ENCODE measurements at places on chromosomes 5 and 9. TPM values are rescaled to one million over a fixed set of nuclear protein-coding genes. Genes with fewer than 3 reads are reported as not detected.

- H3K4me3 ChIP-seq = no peak overlapping the region
- no peaks in the 10 kb centered on the region for H3K27me3 ChIP-seq
- no peak for DNase-seq
- H3K27ac ChIP-seq = no peak overlapping the region
- H3K36me3 ChIP-seq = no peaks in the 10 kb centered on the region
These were observed 31.0 kb upstream of the SLC1A3 start for GRCh38 chr5:36575361-36575781.

DNA sequence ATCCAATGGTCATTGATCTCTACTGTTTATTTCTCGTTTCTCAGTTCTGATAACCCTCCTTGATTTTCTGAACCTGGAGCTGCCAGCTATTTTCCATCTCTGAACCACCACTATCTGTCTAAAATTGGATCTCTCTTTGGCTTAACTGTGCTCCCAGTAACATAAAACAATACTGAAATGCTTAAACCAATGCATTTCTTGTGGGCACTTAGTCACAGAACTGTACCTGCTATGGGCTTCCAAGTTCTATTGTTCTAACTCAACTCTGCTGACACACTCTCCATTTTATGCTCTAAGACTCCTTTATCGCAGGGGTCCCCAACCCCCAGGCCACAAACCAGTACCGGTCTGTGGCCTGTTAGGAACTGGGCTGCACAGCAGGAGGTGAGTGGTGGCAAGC, 120.6 kb downstream of the LHFPL2 start:
- H3K4me1 ChIP-seq = peaks cover 9% of the 10 kb centered on the region
- no peaks in the 10 kb centered on the region for H3K36me3 ChIP-seq
- no peaks in the 10 kb centered on the region for H3K27me3 ChIP-seq
- H3K4me3 ChIP-seq = no peak overlapping the region
- no peak overlapping the region for H3K27ac ChIP-seq
- DNase-seq = no peak

Gene MAMDC4
- total RNA-seq = 21.9 TPM

Gene DMRTA1
- total RNA-seq = 0.43 TPM

Gene SLC1A3
- total RNA-seq = 6.6 TPM

Measured in testis (tissue), 5 donors.